Naive thymus-derived CD4-positive, alpha-beta T cell (primary cell): ENCODE measurements at places on chromosomes 4 and X. TPM values are rescaled to one million over a fixed set of nuclear protein-coding genes. Genes with fewer than 3 reads are reported as not detected.

- DNase-seq: no peak
Observed at GRCh38 chrX:41234962-41235361, 99.0 kb upstream of the DDX3X start.

- no peak for DNase-seq
Observed at GRCh38 chr4:187094144-187094543, 370.5 kb upstream of the FAT1 start.

GRCh38 chr4:12724510-12724909 is 759.6 kb downstream of the RAB28 start:
- no peak for DNase-seq

DNA sequence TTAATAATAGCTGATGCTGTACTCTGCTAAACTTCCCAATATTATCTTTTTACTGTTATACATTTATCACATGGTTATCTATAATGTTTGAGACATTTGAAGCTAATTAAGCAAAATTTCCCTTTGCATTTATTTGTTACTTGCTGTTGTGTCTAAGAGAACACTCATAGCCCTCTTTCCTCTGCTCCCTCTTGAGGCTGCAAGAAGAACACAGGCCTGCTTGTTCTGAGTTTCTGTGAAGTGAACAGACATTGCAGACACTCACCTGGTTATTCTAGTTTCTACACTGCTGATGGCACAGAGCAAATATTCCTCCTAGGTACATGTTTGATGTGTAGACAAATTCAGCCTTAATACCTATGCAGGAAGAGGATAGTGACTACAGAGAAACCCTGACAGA is 367.8 kb downstream of the GASK1B start:
- no peak for DNase-seq

DNA sequence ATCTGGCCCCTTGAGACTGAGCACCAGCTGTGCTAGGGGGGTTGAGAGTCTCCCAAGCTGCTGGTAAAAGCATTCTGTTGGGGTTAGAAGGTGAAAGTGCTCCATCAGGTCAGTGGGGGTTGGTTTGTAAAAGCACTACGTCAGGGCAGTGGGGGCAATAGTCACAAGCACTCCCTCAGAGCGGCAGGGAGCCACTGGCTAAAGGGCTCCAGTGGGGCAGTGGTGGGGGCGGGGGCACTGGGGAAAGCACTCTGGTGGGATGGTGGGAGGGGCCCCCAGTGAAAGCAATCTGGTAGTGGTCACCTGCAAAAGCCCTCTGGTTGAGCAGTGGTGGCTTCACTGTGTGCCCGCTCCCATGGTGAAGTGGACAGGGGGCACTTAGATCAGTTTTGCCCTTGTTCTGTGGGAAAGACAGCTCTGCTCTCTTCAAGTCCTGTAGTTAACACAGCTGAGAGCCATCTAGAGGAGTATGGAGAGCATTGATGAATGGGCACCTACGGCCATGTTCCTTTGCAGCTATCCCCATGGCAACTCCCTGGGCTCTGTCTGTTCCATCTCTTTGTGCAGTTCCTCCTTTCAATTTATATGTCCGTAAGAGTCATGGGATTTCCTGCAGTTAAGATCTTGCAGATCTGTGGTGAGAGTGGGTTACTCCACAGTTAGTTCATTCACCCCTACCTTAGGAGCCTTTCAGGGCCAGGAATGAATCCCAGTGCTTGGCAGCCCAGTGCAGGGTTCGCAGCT is 106.4 kb downstream of the SH3BGRL start:
- DNase-seq: no peak

GRCh38 chrX:13845721-13846378 is 29.0 kb upstream of the GPM6B start:
- no peak for DNase-seq

DNA sequence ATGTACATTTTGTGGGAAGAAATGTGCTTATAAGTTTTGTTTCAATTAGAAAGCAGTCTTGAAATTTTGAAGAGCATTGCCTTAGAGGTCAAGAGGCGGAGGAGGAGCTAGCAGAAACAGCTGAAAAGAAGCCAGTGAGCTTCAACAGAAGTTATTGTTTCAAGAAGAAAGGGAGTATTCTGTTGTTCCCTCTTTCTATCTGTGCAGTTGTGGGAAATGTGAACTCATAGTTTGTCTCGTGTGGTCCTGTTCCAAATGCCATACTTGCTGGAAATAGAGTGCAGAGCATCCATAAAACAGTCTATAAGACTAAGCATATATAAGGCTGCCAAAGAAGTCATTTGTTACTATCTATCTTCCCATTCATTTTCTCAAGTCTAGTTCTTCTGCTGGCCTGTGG is 1015.7 kb downstream of the DMD start:
- DNase-seq: no peak

DNA sequence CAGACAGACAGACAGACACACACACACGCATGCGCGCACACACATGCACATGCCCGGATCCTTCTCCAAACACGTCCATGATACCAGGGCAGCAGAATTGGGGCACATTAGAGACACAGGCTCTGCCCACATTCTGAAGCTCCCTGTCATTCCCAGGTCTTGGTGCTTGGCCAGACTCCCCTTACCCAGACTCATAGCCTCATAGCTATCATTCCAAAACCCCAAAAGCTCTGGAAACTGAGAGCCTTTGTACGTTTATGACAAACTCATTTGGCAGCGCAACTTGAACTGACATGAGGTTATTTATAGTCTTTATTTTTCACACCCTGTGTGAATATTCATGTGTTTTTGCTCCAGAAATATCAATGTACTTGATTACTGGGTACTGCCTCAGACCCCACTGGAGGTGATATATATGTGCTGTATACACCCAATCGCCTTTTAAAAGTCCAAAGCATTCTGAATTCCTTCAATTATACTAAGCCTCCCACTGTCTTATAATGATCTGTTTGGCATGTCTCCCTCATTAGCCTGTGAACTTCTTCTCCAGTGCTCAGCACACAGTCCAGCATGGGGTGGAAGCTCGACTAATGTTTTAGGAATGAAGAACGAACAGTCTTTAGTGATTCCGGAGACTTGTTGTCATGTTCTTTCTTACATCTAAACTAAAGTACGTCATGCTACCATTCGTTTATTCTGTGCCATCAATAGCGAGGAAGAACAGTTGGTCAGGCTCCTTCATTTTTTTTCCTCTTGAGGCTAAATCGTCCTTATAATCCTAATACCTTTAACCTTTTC is 45.0 kb downstream of the RTL9 start:
- no peak for DNase-seq

DNA sequence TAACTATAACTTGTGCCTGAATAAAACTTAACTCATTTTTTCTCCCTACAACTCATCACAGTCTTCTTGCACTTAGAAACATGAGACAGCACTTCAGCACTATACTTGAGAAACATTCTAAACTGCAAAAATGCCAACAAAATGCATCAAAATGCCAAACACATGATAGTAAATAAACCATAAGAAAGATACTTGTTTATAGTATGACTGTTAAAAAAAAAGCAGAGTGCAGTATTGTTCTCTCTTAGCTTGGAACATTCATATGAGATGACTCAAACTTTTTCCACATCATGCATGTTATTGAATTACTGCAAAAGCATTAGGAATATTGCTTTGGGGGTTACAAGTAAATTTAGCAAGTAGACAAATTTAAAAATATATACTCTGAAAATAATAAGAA is 135.7 kb upstream of the ANXA10 start:
- DNase-seq: no peak

- DNase-seq: no peak
Observed at GRCh38 chr4:73732759-73733431, 7.5 kb upstream of the CXCL8 start.

DNA sequence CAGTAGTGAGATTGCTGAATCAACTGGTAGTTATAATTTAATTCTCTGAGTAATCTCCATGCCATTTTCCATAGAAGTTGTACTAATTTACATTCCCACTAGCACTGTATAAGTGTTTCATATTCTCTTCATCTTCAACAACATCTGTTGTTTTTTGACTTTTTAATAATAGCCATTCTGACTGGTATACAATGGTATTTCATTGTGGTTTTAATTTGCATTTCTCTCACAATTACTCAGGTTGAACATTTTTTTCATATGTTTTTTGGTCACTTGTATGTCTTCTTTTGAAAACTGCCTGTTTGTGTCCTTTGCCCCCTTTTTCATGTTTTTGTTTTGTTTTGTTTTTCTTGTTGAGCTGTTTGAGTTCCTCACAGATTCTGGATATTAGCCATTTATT is 880.2 kb downstream of the RAPGEF2 start:
- DNase-seq: no peak

- no peak for DNase-seq
Observed at GRCh38 chr4:91037951-91038350, 910.8 kb downstream of the CCSER1 start.

DNA sequence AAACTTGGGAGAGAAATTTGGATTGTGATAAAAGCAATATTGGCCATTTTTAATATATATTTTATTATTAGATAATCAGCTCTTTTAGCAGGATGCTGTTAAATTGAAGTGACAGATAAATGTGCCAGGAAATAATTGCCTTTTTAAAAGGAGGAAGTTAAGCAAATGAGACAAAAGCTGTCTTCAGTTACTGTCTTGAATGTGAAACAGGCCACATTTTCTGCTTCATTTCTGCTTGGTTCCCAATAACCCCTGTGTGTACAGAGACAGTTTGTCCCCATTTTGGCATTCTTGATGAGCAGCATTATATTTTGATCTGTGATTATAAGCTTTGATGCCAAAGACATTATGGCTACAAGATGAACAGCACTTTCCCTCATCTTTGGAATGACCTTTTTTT is 953 bp downstream of the EPGN start:
- DNase-seq: no peak

- no peak for DNase-seq
Observed at GRCh38 chr4:6423575-6423974, 48.8 kb downstream of the PPP2R2C start.

DNA sequence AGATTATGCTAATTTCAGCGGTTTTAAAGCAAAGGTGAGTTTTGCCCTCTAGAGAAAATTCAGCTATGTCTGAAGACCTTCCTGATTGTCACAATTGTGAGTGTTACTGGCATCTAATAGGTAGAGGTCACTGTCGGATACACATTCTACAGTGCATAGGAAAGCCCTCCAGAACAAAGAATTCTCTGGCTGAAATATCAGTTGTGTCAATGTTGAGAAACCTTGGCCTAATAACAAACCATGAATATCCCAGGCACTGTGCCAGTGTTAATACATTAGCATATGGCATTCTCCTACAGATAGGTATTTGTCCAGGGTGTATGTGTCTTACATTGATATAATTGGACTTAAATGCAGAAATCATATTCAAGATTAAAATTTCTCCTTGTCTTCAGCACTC is 294.3 kb downstream of the FSTL5 start:
- DNase-seq: no peak

DNA sequence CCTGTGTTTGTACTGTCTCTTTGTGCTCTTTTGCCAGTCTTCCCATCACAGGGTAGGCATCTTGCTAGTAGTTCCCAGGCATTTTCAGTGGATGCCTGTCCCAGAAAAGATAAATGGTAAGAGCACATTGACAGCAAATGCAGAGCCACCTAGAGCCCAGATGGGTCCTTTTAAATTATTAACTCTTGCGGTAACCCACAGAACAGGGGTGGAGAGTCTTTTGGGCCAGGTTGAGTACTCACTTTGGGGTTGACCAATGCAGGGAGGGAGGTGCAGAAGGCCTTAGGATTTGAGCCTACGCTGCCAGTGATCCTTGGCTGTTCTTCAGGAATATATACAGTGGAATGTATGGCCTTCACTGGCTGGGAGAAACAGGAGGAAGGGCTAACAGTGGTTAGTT is 173.8 kb downstream of the MSN start:
- no peak for DNase-seq

The PPP4R3C gene
- not detected in 2 replicates for total RNA-seq

The CPLX1 gene
- total RNA-seq: 0.22 TPM

The DBET gene
- not detected for total RNA-seq

The NHS gene
- total RNA-seq: 0.51 TPM

The PHOX2B gene
- total RNA-seq: not detected

The TMPRSS11F gene
- not detected for total RNA-seq

The EMD gene
- total RNA-seq: 81.7 TPM

The NCAPG gene
- 44.1 and 46.9 TPM in 2 replicates for total RNA-seq
